ENCODE measurements at places on chromosomes 7 and 10.

- DNase-seq: no peak
Measured at GRCh38 chr7:6382817-6383216, 64.9 kb downstream of the DAGLB start.

- DNase-seq: no peak
Measured at GRCh38 chr10:96236090-96236478, 35.3 kb downstream of the BLNK start.

- no peak for DNase-seq
Measured at GRCh38 chr10:131862548-131862947, 38.3 kb upstream of the PPP2R2D start.

DNA sequence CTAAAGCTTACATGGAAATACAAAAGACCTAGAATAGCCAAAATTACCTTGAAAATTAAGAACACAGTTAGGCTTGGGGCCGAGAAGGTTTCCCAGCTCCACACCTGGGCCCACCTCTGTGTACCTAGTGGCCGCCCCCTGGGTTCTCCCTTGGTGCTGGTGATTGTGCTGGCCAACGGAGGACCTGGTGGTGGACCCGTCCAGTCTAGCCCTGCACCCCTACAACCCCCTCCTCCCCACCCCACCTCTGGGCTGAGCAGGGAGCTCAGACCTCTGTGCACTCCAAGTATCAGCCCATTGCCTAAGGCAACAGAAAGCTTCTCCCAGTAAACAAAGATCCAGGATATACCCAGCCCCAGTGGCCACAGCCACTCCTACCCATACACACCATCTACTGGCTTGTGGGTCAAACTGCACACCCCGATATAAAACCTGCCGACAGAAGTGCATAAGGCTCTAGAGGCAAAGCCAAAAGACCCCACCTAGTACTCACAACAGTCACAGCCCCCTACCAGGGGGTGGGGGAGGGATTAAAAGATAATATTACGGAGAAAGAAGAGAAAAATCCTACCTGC lies 105.0 kb upstream of the DIP2C start:
- no peak for DNase-seq

DNA sequence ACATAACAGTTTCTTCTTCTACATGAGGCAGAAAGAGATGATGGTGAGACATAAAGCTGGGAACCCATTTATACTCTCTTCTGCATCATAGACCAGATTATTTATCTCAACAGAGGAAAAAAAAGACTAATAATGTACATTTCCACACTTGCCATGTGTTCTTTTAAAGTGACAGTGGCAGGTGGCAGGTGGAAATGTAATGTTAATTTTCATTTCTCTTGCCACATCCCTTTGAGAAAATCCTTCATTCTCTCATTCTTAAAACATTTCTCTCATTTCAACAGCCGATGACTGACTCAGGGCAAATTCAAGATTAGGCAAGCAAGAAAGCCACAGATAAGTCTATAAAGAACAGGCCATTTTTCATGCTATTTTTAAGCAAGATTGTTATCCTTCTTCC lies 635.6 kb upstream of the SORCS1 start:
- no peak for DNase-seq

DNA sequence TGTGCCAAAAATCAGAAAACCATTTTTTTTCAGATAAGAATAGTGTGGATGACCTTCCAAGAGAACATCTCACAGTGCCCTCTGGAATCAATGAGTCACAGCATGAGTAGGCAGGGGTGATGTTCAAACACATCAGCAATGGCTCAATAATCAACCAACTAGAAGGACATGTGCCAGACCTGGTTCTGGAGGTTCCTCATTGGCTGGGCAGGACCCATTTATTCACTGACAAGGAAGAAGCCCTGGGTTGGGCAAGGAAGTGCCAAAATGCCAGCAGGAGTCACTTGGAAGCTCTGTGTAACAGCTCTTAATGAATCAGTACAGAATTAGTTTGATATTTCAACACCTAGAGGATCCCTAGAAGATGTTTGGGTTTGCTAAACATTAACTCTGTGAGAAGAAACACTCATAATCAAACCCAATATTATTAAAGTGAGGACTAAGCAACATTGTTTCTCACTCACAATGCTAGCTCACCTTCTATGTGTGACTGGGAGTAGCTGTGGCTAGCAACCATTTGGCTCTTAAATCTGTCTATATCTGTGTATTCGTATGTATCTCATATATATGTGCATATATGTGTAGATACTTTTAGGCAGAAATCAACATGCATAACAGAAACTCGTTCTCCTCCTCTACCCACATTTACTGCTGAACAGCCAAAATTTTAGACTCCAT lies 72.3 kb upstream of the APBB1IP start:
- no peak for DNase-seq

DNA sequence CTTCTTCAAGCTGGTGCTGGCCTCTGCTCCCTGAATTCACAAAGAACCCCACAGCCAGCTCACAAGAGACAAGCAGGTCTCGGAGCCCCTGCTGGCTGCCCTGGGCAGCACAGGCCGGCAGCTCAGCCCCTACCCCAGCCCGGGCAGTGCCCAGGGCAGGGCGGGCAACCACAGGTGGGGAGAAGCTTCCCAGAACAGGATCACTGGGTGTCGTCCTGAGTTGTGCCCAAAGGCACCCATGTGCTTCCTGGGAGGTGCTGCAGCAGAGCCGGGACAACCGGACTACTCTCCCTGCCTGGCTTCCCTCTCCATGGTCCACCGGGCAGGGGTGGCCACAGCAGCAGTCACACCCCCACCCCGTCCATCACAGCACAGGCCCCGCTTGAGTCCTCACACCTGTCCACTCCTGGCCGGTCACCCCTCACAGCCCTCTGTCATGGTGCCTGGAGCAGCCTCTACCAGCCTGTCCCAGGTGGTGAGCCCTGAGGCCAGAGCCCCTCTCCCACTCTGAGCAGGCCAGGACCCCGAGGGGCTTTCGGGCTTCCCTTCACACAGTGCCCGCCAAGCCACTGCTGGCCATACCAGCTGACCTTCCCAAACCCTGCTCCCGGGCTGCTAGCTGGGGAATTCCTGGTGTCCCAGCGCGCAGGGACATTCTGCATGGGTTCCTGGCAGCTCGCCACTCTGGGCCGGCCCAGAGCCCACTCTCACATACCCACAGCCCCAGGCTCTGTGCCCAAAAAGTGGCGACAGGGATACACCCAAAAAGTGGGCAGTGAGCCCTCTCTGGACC lies 3.1 kb downstream of the RASGEF1A start:
- DNase-seq: no peak

GRCh38 chr7:21317966-21318915 lies 109.6 kb upstream of the SP4 start:
- DNase-seq: no peak

GRCh38 chr7:134732728-134733127 lies 46.7 kb upstream of the CALD1 start:
- no peak for DNase-seq
